ENCODE measurements at places on chromosomes 16 and 17. TPM values are rescaled to one million over a fixed set of nuclear protein-coding genes. Genes with fewer than 3 reads are reported as not detected.

The KRTAP4-1 gene
- not detected for total RNA-seq

The NPIPA5 gene
- total RNA-seq: 0.46 TPM

The CDH1 gene
- total RNA-seq: 9.1 TPM

The ZFPM1 gene
- 9.9 TPM for total RNA-seq

The ZP2 gene
- not detected for total RNA-seq

The PHKB gene
- 12.6 TPM for total RNA-seq

The TIGD7 gene
- 2.9 TPM for total RNA-seq

The EXOC3L1 gene
- 0.16 TPM for total RNA-seq

The TNS4 gene
- total RNA-seq: 12.8 TPM
